Cardiac septum (tissue), 1 donor: ENCODE measurements at places on chromosomes 12 and 14. TPM values are rescaled to one million over a fixed set of nuclear protein-coding genes. Genes with fewer than 3 reads are reported as not detected.

Gene KLHL33
- total RNA-seq = 0.35 TPM

Gene AKAP5
- total RNA-seq = 0.51 TPM

Gene RNU6-8
- not detected for total RNA-seq

Gene PDZRN4
- not detected for total RNA-seq

Gene TAS2R43
- total RNA-seq = 0.32 TPM

DNA sequence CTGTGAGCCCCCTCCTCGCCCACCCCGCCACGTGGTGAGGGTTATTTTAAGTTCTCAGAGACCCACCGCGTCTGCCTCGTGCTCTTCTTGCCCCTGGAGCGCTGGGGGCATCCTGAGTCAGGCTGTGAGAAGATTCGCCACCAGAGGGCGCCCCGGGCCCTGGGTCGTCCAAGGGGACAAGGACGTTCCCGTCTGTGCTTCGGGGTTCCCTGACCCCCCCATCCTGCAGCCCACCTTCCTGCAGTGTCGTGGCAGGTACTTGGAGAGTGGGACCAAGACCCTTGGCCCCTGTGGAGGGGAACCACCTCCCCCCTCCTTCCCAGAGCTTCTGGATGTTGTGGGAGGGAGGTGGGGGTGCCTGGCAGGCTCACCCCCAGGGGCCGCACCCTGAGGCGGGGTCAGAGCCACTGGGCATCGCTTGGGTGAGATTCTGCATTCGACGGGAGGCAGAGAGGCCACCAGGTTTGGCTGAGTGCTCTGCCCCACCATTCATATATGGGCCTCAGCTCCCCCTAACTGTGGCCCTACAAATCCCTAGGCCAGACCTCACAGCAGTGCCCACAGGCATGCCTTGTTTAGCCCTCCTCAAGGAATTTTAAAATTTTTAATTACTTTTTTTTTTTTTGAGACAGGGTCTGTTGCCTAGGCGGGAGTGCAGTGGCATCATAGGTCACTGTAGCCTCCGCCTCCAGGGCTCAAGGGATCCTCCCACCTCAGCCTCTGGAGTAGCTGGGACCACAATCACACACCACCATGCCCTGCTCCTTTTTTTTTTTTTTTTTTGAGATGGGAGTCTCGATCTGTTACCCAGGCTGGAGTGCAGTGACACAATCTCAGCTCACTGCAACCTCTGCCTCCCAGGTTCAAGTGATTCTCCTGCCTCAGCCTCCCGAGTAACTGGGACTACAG lies 17.0 kb downstream of the RHOF start:
- peak; percentile 93 for DNase-seq

DNA sequence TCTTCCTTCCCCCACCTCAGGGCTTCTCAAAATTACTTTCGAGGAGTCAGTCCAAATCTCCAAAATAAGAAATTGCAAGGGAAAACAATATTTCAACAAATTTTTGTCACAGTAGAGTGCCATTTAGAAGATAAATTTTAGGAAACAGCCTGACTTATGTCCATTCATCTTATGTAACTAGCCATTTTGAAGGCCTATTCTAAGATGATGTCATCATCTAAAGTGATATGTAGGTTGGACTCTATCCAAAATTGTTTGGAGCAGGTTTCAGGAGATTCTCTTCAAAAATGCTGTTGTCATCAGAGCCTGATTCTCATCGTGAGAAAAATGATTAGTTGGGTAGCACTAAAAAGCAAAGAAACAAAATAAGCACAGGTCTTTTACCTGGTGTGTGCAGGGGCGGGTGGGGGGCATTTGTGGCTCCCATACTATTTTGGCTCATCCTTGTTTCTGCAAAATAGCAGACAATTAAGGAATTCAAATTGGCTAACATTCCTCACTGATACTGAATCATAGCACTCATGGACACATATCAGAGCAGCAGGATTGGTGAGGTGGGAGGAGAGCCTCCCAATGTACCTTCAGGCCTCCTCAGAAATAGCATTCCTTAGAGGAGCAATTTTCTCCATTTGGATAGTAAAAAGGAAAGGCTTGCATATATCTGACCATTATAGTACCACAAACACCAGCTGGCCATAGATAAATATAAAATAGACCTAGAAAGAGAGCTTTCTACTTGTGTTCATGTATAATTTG lies 360.9 kb upstream of the NAV3 start:
- no peak for DNase-seq

DNA sequence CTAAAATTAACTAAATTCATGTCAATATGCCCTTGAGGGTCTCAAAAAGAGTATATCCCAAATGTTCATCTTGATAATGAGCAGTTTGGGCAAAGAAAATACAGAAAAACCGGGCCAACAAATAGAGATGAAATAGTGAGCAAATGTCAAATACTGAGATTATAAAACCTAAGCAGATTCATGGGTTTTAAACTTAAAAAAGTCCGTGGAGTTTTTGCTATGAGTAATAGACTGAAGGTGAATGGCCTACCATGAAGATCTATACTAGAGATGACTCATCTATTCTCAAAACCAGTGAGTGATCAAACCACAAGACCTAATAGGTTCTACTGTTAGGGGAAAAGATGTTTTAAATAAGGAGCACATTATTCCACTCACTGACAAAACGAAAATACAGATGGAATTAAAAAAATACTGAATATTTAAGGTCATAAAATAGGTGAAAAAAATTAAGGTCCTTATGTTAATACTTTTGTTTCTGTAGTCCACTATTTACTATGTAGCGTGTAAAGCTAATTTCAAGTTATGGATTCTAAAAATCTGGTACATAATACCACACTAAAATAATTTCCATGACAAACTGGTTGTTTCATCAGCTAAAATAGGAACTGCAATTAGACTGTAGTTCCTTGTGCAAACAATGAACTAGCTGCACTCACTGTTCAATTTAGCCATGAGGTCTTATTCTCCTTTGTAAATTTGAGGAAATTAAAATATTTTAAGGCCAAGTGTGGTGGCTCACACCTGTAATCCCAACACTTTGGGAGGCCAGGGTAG lies 5.0 kb downstream of the HNRNPC start:
- DNase-seq = no peak

GRCh38 chr14:89415159-89415558 lies 1.9 kb downstream of the FOXN3 start:
- no peak for DNase-seq

DNA sequence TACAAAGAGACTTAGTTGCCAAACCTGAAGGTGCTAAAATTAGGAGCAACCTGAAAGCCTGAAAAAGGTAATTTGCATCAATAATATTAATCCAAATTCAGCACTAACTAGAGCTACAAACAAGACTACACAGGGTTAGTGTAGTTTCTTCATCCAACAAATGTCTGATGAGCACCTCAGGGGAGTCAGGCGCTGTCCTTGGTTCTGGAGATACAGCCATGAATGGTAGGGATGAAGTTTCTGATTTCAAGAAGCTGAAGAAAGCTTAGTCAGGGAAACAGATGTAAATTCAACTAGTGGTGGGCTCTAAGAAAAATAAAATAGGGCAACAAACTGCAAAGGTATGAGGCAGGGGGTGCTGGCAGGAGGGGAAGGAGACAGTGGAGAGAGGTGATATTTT lies 266.3 kb downstream of the GLT1D1 start:
- no peak for DNase-seq

GRCh38 chr14:93977790-93978581 lies 1.6 kb upstream of the ASB2 start:
- no peak for DNase-seq

- no peak for DNase-seq
Measured at GRCh38 chr12:93918262-93918661, 230.1 kb upstream of the PLXNC1 start.

GRCh38 chr14:90409209-90409730 lies 12.4 kb downstream of the CALM1 start:
- no peak for DNase-seq

GRCh38 chr14:79293482-79294177 lies 917.7 kb downstream of the DIO2 start:
- no peak for DNase-seq

DNA sequence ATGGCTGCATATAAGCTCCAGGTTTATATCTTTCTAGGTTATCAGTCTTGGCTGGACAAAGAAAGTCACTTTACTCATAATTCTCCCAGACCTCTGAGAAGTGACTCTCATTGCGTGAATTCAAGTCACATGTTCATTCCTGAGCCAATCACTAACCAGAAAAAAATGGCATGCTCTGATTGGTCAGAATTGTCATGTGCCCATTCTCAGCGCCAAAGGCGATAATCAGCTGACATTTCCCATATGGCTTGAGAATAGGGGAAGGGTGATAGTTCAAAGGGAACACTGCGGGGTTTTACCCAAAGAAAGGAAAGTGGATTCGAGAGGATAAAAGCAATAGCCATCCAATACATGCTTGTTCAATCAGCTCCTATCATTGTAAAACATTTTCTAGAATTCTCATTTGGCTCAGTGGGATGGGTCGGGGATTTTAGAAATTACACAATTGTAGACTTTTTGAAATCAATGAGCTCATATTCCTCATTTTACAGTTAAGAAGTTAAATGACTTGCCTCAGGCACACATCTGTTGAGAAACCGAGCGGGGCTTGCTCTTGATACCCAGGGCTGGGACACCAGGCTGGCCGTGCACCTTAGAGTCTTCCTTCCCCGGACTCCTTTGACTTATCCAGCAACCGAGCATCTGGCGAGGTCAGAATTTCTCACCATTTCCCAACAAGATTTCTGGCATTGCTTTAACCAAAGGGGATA lies 454.0 kb upstream of the TBX3 start:
- DNase-seq = no peak

DNA sequence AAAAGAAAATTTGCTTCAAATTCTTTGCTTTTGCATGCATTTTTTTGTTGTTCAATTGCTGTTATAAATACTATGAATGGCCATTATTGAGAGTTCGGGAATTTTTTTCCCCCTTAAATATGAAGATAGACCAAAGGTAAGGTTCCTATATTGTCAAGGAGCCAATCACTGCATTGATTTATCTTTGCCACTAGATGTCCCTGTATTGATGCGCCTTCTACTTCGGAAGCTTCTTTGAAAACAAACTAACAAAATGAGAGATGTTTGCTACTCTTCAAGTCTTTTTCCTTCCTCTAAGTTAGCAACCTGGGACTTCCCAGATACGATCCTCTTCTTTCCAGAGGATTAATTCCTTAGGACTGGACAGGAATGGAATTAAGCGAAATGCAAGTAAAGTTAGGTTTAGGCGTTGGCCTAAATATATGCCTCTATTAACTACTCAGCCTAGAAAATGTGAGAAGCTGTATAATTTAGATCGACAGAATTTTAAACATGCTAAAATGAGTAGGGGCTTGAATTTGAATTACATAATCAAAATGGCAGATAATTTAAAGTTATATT lies 318.1 kb downstream of the AEBP2 start:
- no peak for DNase-seq

GRCh38 chr12:108634341-108634751 lies 652 bp upstream of the SELPLG start:
- DNase-seq = peak; percentile 92

DNA sequence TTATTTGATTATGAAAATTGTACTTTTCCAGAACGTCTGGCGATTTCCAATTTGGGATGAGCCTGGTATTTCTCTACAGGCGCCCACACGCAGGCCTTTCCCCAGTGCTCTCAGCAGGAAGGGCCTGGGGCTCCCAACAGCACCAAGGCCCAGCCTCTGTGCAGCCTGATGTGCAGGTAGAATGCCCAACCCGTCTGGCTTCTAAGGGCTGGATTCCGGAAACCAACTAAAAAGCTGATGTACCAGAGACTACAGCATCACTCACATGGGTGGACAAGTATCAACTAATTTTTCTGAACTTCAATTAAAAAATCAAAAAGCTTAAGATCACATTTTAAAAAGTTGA lies 25.8 kb downstream of the CDC42BPB start:
- DNase-seq = no peak
